ENCODE measurements at places on chromosomes 6 and 20.

DNA sequence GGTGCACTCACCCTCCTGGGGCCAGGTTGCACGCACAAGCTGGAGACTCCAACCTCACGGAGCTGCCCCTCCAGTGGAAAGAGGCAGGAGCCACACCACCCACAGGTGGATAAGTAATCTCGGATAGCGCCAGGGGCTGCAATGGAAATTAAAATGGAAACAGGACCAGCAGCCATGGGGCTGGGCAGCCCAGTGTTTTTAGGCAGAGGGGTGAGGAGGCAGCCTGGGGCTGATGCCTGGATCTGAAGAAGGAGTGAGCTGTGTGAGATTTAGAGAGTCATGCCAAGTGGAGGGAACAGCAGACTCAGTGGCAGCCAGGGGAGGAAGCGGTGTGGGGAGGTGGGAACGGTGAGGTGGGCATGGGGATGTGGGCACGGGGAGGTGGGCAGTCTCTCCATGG lies 275.6 kb downstream of the SMOC2 start:
- no peak for DNase-seq

DNA sequence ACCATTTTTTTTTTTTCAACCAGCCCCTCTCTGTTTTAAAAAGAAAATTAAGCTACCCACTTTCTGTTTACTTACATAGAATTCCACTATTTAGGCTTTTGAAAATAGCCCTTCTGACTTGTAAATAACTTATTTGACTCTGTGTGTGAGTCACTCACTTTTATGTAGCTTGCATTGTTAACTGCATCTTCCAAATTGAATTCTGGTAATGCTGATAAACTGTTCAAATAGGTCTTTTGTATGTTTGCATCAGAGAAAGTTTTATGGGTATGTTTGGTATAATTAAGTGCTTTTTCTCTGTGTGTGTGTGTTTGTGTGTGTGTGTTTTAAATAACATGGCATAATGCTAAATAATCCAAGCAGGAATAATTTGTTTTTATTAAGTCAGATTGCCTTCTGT lies 360.1 kb downstream of the PLCB1 start:
- no peak for DNase-seq

GRCh38 chr20:13249118-13249797 lies 28.2 kb downstream of the ISM1 start:
- no peak for DNase-seq

- no peak for DNase-seq
Measured at GRCh38 chr6:40931931-40932330, 107.1 kb downstream of the UNC5CL start.

DNA sequence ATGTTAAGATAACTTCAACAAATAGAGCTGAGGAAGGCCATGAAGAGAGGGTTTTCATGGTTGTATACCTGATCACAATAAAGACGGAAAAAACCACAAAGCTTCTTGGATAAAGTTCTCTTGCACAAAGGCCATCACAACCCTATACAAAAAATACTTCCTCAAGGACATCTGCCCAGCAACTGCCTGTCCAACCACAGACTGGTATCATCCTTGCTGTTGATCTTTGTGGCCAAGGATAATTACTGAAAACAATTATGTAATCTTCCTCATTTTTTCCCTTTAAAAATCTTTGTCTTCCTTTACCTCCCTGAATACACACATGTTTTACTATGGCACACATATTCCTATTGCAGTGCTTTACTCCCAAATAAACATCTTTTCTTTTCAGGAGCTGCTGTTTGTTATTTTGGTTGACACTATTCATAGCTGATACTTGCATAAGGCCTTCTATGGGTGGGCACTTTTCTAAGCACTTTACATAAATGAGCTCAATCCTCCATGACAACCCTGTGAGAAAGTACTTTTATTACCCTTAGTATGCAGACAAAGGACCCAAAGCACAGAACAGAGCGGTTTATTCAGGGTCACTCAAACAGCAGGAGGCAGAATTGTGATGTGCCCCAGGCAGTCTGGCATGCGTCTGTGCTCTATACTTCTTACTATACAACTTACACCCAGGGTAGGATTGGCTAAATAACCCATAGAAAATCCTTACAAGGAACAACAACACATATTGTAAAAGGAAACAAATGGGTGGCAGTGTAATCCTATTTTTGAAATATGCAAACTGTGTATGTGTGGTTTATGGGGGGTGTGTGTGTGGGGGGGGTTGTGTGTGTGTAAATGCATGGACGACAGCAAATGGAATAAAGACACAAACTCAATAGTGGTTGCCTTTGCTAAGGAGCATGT lies 35.1 kb downstream of the SNRNP48 start:
- DNase-seq: no peak

DNA sequence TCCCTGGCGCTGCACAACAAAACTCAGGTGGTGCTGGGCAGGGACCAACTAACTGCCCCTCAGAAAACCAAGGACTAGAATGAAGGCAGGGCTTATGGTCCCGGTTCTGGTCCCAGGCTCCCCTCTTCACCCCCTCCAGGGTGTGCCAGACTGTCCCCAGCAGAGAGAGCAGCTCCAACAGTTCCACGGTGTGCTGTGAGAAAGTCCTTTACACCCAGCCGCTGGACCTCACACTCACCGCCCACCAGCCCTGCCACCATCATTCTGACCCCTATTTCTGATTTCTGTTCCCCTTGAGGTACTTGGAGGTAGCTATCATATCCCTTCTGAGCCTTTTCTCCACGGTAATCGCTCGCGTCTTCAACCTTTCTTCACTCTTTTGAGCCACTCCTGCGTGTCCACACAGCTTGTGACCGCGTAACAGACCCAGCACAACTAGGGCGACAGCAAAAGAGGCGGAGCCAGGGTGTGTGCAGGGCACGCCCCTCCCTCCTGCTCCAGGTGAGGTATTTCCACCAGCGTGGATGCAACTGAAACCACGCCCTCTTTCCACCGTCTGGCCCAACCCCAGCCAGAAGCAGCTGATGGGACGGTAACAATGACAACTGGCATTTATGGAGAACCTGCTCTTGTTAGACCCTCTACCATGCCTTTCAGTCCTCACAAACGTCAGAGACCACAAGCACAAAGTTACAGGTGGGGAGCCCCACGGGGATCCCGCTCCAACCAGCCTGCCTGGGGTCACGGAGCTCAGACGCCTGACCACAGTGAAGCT lies 2.3 kb downstream of the PXDC1 start:
- no peak for DNase-seq

GRCh38 chr6:22142856-22143255 lies 154.0 kb downstream of the PRL start:
- DNase-seq: no peak

GRCh38 chr20:34643928-34644327 lies 33.0 kb downstream of the PIGU start:
- peak; percentile 65 for DNase-seq

GRCh38 chr6:4693173-4693970 lies 82.8 kb upstream of the CDYL start:
- DNase-seq: no peak

GRCh38 chr6:158016571-158017383 lies 35.1 kb downstream of the SYNJ2 start:
- no peak for DNase-seq

- DNase-seq: peak; percentile 19
Measured at GRCh38 chr6:143241111-143241510, 180.4 kb downstream of the AIG1 start.

DNA sequence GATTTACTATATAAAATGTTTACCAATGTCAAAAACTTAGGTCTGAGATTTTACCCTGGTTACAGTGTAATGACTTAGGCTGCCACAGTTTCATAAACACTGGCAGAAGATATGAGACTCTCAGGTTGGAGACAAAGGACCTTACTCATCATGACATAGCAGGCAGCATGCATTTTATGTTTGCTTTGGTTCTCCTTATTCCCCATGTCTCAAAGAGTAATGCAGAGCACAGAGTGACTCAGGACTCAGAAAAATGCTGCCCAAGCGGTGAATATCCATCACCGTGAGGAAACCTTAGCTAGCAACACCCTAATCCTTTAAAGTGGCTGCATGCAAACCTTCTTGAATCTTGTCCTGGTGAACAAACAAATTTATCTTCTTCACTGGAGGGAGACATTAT lies 112.1 kb upstream of the EYS start:
- no peak for DNase-seq

- DNase-seq: no peak
Measured at GRCh38 chr6:133208183-133208755, 32.9 kb upstream of the EYA4 start.

- DNase-seq: no peak
Measured at GRCh38 chr20:20505554-20505953, 137.7 kb downstream of the INSM1 start.

DNA sequence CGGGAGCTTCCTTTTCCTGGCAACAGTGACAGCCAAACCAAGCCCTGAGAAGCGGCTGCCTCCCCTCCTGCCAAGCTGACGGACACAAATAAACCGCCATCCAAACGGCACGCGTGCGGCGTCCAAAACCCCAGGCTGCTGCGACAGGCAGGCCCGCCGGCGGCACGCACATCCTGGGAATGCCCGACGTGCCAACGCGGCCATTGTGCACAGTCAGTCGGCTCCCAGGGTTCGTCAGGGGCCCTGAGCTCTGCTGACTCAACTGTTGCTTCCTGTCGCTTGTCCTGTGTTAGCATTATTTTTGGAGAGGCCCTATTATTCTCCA lies 6.8 kb downstream of the JAG1 start:
- DNase-seq: no peak

- DNase-seq: no peak
Measured at GRCh38 chr20:13336308-13337089, 115.4 kb downstream of the ISM1 start.

DNA sequence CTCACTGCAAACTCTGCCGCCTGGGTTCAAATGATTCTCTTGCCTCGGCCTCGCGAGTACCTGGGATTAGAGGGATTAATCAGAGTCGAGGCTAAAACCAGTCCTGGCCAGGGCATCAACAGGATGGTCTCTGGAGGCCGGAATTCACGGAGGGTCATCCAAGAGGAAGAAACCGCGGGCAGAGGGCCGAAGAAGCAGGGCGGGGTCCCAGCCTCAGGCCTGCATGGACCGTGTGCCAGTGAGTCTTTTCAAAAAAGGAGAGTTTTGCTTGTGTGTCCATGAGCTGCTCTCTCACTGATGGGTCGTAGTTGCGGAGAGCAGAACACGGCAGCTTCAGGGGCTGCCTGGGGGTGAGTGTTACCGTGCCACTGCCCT lies 295.1 kb upstream of the ZNF337 start:
- DNase-seq: no peak

DNA sequence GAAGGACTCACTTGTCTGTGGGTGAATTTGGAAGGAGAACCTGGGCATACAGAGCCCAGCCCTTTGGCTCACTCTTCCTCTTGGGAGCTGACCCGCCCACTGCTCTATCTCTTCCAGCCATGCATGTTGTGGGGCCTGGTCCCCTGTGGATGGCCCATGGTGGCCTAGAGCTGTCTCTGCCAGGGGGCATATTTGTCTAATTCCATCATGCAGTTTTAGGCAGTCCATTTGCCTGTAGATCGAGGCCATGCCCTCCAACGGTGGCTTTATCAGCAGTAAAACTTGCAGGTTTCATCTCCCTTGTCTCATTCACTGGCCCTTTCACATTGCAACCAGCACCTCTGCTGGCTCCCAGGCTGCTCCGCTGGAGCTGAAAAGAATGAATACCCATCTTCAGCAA lies 12.9 kb upstream of the EZR start:
- DNase-seq: no peak

DNA sequence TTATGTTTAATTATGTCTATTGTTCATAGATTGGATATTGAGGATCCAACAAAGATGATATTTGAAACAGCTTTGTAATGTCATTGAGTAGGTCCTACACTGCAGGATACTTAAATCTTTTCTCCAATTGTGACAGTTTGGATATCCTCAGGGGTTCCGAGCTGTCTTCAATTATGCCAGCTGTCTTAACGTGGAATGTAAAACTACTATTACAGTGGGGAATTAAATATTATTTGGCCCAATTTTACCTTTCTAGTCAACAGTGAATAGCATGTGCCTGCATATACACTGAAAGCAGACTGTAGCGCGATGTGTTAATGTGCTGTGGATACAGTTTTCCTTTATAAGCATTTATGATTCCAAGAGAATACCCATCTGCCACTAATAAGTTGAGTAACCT lies 156.9 kb downstream of the GRIK2 start:
- no peak for DNase-seq

DNA sequence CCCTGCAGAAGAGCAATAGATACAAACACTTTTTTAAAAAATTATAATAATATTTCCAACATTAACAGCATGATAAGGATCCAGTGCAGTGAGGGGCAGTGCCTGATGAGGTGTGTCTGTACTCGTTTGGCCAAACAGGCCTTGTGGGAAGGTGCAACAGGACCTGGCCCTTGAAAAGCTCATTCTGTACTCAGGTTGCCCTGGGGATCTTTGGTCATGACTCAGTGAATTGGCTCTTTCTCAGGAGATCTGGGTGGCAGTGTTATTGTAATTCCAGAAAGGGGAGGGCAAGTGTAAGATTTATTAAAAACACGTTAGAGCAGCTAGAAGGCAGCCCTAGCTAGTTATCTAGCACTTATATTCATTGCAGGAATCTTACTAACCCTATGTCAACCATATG lies 2.9 kb upstream of the SPINT3 start:
- no peak for DNase-seq

- DNase-seq: peak; percentile 55
Measured at GRCh38 chr6:159002432-159003155, 2.6 kb upstream of the RSPH3 start.

DNA sequence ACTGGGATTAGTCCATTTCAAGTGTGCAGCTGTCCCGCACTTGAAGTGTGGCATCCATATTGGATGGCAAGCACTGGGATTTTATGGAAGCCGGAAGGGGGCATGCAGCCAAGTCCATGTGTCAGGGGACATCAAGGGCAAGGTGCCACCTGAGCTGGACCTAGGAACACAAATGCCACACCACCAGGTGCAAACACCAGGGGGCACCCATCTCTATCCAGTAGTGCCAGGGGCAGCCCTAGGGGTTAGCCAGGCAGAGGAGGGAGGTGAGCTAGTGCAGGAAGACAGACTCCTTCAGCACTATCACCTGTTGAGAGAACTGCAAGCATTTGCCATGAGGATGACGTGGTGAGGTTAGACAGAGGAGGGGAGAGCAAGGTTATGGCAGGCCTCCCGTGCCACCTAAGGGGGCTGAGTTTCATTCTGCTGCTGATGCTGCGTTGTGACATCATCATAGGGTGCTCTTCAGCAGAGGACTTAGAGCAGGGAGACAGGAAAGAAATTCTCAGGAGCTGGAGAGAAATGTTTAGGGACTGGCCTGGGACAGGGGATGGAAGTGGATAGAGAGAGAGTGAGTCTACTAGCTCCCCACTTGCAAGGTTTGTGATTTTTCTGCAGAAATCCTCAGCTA lies 192.6 kb upstream of the SLC24A3 start:
- no peak for DNase-seq
